IPS DF 6.9 (cell line): ENCODE measurements at places on chromosomes 2 and 18.

DNA sequence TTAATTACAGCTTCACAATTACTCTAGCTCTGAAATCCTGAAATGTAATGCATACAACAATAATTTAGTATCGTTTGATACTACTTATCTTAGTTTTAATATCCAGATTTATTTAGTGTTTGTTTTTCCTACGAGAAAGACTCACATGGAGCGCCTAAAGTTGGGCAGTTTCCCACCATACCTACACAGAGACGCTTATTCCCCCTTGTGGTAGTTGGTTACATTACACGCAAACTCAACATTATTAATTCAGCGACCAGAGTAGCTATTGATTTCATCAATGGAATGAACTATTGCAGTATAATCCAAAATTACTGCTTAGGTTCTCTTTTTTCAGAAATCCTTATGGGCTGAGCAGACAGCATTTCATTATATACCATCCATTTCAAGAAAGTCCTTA is 164.0 kb upstream of the REG3G start:
- peak; percentile 33 for DNase-seq

DNA sequence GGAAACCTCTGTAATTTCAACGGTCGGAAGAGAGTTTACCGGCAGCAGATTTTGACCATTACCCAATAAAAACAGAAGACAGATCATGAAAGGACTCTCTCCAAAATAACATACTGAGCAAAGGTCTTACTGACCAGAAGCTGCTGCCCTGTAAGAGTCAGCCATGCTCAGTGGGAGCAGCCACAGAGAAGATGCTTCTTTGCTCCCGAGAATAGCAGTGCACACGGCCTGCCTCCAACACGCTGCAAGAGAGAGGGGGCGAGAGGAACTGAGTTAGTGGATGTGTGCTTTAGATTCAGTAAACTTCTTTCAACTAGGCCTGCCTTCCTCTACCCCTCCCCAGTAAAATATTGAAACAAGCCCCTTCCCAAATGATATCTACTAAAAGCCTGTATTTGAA is 103.7 kb downstream of the NCK2 start:
- DNase-seq = no peak

GRCh38 chr2:208092093-208092832 is 32.1 kb downstream of the CRYGD start:
- DNase-seq = no peak

DNA sequence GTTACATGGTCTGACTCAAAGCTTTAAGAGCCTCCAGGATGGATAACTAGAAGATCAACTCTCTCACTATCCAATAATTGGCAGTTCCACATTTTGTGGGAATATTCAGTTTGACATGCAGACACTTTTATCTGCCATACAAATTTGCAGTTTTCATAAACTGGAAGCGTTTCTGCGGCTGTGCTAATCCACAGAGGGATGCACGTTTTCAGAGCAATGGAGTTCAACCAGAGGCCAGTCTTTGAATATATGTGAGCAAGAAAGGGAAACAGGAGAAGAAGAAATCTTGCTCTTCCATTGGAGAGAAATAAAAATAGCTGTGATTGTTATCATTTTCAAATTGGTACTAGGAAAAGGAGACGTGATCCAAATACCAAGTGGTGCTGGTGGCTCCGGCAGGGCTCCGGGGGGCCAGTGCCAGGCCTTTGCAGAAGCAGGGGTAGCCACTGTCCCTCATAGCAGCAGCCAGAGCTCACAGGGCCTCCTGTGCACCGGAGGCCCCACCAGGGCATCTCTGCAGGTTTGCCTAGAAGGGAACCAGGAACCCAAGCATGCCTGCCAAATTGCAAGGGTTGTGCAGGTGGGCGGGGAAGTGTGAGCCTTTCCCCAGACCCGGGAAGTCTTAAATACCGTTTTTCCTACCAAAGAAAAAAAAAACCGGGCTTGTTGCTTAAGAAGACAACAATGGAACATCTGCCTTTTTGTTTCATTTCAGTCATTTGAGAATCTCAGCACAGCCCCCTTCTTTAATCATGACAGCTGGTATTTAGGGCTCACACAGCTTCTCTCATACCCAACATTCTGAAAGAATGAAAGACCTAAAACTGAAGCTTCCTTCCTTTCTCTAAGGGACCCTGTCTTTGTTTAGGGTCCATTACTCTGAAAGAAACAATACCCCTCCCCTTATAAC is 791.1 kb upstream of the SOX11 start:
- DNase-seq = no peak

DNA sequence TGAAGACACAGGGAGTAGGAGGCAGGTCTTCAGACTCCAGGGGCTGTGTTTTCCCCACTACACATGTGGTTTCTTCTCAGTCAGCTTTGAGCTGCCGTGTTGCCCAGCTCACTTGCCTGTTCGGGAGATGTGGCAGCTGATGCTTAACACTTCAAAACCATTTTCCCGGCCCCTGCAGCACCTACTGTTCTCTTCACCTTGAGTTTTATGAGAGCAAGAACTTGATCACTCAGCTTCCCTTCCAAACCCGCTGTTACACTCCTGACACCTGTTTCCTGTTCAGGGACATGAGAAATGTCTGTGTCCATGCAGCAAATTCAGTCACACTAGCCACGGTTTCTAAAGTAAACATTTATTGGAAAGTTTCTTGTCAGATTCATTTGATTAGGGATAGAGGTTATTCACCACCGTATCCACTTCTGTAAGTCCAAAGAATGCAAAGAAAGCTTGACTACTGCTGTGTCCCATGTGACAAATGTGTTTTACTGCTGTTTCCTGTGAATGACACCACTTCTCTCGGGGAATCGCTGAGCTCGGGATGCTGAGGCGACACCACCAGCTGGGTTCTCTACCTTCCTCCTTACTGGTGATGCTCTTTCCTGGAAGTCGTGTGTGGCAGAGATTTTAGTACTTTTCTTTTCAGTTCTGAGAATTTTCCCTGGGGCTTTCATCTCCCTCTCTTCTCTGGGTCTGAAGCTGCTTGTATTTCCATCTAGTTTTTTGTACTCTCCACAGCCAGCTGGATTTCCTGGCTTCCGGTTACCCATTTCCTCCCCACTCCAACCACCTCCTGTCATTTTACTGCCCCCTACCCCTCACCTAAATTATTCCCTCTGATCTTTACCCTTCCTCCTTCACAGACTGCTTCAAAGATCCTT is 91.7 kb downstream of the KLF7 start:
- DNase-seq = no peak

DNA sequence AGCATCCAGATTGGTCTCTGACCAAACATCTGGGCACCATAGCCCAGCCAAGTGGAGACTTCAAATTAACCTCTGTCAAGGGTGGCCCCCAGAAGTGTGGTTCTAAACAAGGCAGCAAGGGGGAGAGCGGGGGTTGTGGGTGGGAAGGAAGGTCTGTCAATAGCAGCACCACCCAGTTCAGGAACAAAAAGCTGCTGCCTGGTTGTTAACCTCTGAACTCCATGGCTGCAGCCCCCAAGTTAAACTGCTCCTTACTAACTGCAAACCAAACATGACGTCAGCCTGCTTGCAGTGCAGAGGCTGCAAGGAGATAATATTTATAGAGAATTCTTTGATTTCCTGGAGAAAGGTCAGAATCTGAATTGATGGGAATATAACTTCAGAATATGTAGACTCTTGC is 76.5 kb downstream of the ARL4C start:
- no peak for DNase-seq

DNA sequence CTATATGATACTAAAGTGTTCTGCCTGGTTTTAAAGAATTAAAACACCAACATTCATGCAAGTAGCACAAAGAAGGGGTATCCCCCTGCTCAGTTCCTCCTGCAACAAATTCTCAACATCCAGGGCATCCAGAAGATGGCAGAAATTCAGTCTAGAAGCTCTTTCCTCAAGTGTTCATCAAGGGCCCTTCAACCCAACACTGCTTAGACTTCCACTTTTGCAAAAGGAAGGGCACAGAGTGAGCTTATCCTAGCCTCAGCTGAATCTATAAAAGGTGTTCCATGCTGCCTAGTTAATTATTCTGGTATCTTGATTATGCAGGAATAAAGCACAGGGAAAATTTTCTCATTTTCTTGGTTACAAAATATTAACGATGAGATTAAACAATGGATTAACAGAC is 275.8 kb upstream of the CRIM1 start:
- no peak for DNase-seq

- no peak for DNase-seq
Measured at GRCh38 chr18:70333757-70334156, 44.9 kb downstream of the SOCS6 start.

- DNase-seq = no peak
Measured at GRCh38 chr2:55311444-55311870, 42.4 kb upstream of the MTIF2 start.

- no peak for DNase-seq
Measured at GRCh38 chr2:55999790-56000189, 76.2 kb upstream of the EFEMP1 start.
